ENCODE measurements at places on chromosomes 2 and 18.

- no peak overlapping the region for H3K4me3 ChIP-seq
- no peak for DNase-seq
- H3K27me3 ChIP-seq = no peaks in the 10 kb centered on the region
Measured at GRCh38 chr2:142756430-142756829, 121.0 kb upstream of the KYNU start.

DNA sequence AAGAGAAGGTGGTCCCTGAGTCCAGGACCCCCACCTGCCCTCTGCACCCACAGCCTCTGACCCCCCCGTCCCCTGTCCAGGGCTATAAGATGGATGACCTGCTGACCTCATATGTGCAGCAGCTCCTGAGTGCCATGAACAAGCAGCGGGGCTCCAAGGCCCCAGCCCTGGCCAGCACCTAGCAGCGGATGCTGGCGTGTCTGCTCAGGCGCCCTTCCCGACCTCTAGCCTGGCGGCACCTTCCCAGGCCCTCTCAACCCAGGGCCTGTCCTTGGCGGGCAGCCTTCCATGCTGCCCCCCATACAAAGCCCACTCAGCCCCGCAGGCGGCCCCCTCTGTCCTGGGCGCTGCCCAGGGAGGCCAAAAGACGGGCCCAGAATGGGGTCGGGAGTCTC, 8.7 kb upstream of the GPR17 start:
- H3K27ac ChIP-seq = no peak overlapping the region
- peaks cover 1% of the 10 kb centered on the region for H3K36me3 ChIP-seq
- H3K4me1 ChIP-seq = peaks cover 25% of the 10 kb centered on the region
- DNase-seq = no peak
- H3K4me3 ChIP-seq = no peak overlapping the region

GRCh38 chr2:85705680-85706039, 11.5 kb downstream of the GNLY start:
- H3K4me3 ChIP-seq = no peak overlapping the region
- peaks cover 60% of the 10 kb centered on the region for H3K4me1 ChIP-seq
- no peak for DNase-seq

GRCh38 chr2:40016151-40016885, 237.3 kb upstream of the THUMPD2 start:
- peaks cover 13% of the 10 kb centered on the region for H3K36me3 ChIP-seq
- no peak for DNase-seq
- H3K4me1 ChIP-seq = no peaks in the 10 kb centered on the region
- H3K4me3 ChIP-seq = no peak overlapping the region
- H3K27me3 ChIP-seq = no peaks in the 10 kb centered on the region

GRCh38 chr18:75797046-75797445, 369.5 kb upstream of the SMIM21 start:
- no peaks in the 10 kb centered on the region for H3K4me1 ChIP-seq
- H3K27me3 ChIP-seq = no peaks in the 10 kb centered on the region
- H3K27ac ChIP-seq = no peak overlapping the region
- no peak overlapping the region for H3K4me3 ChIP-seq
- H3K36me3 ChIP-seq = no peaks in the 10 kb centered on the region

- no peak overlapping the region for H3K27ac ChIP-seq
- H3K4me1 ChIP-seq = peaks cover 8% of the 10 kb centered on the region
- peaks cover 9% of the 10 kb centered on the region for H3K36me3 ChIP-seq
- H3K27me3 ChIP-seq = peaks cover 18% of the 10 kb centered on the region
Measured at GRCh38 chr2:182715121-182715891, 751 bp upstream of the DNAJC10 start.

- H3K36me3 ChIP-seq = no peaks in the 10 kb centered on the region
- H3K4me3 ChIP-seq = no peak overlapping the region
- H3K27ac ChIP-seq = no peak overlapping the region
- no peaks in the 10 kb centered on the region for H3K27me3 ChIP-seq
Measured at GRCh38 chr2:157262248-157262647, 4.7 kb downstream of the GALNT5 start.

- H3K36me3 ChIP-seq = peaks cover 7% of the 10 kb centered on the region
- peaks cover 7% of the 10 kb centered on the region for H3K27me3 ChIP-seq
- no peak overlapping the region for H3K27ac ChIP-seq
- no peak for DNase-seq
Measured at GRCh38 chr18:63109802-63110201, 209.8 kb downstream of the BCL2 start.

DNA sequence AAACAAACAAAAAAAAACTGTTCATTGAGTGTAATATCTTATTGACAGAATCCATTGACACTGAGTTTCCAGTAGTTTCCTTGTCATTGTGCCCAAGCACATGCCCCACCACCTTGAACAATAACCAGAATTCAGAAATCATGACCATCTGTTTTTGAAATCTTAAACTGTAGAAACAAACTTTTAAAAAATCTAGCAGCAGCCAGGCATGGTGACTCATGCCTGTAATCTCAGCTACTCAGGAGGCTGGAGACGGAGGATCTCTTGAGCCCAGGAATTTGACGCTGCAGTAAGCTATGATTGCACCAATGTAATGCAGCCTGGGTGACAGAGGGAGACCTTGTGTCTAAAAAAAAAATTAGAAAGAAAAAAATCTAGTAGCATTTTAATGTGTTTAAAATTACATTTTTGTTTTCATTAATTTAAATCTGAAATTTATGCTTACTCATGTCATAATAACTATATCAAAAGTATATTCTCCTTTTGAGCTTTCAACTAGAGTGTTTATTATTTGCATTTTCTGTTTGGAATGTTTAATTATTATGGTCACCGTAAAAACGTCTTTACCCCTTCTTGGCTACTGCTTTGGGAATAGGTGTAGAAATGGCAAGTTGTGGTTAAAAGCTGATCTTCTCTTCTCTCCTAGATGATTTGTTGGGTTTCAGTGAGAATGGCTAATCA, 25.2 kb upstream of the STON1 start:
- no peak overlapping the region for H3K4me3 ChIP-seq
- peaks cover 13% of the 10 kb centered on the region for H3K4me1 ChIP-seq
- H3K27ac ChIP-seq = no peak overlapping the region
- no peak for DNase-seq

GRCh38 chr2:144099340-144099739, 420.6 kb downstream of the ZEB2 start:
- no peak for DNase-seq
- no peak overlapping the region for H3K27ac ChIP-seq
- no peaks in the 10 kb centered on the region for H3K27me3 ChIP-seq
- no peaks in the 10 kb centered on the region for H3K4me1 ChIP-seq
- H3K4me3 ChIP-seq = no peak overlapping the region

GRCh38 chr2:201271917-201272316, 11.6 kb downstream of the CASP8 start:
- H3K27me3 ChIP-seq = no peaks in the 10 kb centered on the region
- peaks cover 44% of the 10 kb centered on the region for H3K4me1 ChIP-seq
- H3K27ac ChIP-seq = peak overlapping the region; percentile 14
- no peak overlapping the region for H3K4me3 ChIP-seq

DNA sequence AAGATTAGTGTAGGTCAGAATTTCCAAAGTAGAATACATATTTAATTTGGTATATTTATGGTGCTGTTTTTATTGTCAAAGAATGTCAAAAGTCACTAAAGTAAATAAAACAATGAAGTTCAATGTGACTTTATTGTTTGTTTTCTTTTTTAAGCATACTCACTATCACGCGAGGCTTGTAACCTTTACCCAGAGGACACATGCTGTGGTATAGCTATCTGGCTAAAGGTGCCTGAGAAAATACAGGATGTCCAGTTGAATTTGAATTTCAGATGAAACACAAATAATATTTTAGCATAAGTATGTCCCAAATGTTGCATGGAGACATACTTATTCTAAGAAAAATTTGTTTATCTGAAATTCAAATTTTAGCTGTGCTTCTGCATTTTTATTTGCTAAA, 103.3 kb upstream of the KLF7 start:
- no peak overlapping the region for H3K27ac ChIP-seq
- H3K36me3 ChIP-seq = no peaks in the 10 kb centered on the region
- no peak for DNase-seq

DNA sequence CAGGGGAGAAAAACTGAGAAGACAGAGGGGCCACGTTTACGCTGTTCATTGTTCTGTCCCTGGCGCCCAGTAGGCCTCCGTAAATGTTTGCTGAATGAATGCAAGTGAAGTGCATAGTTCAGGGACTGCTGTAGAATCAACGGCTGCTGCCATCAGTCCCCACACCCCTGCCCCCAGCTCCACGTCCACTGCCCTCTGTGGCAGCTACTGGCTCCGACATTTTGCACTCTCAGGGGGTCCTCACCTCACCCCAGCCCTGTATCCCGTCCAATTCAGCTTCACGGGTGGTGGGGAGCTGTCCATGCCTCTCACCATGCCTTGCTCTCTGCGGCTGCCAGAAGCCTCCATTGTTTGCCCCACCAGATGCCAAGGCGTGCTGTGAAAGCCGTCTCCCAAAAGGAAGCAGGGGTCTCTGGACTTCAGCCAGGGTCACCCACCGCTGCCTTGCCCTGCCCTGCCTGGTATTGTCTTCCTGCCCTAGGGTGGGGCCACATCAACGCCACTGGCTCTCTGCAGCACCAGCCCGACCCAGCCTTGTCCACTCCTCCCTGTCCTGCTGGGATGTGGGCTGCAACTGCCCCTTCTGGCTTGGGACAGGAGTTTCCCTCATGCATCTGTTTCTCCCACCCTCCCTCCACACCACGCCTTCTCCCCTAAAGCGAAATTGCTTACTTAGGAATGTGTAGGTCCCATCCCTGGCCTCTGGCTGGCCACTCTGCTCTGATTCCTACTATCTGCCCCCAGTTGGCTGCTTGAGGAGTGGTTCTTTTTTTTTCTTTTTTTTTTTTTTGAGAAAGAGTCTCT, 86.0 kb downstream of the RHOB start:
- no peak for DNase-seq
- H3K4me1 ChIP-seq = no peaks in the 10 kb centered on the region
- no peaks in the 10 kb centered on the region for H3K36me3 ChIP-seq
- H3K27ac ChIP-seq = no peak overlapping the region
- peaks cover 3% of the 10 kb centered on the region for H3K27me3 ChIP-seq

- no peaks in the 10 kb centered on the region for H3K27me3 ChIP-seq
- DNase-seq = no peak
- H3K36me3 ChIP-seq = no peaks in the 10 kb centered on the region
- H3K4me3 ChIP-seq = no peak overlapping the region
- no peaks in the 10 kb centered on the region for H3K4me1 ChIP-seq
Measured at GRCh38 chr2:155905657-155906056, 426.9 kb downstream of the NR4A2 start.

DNA sequence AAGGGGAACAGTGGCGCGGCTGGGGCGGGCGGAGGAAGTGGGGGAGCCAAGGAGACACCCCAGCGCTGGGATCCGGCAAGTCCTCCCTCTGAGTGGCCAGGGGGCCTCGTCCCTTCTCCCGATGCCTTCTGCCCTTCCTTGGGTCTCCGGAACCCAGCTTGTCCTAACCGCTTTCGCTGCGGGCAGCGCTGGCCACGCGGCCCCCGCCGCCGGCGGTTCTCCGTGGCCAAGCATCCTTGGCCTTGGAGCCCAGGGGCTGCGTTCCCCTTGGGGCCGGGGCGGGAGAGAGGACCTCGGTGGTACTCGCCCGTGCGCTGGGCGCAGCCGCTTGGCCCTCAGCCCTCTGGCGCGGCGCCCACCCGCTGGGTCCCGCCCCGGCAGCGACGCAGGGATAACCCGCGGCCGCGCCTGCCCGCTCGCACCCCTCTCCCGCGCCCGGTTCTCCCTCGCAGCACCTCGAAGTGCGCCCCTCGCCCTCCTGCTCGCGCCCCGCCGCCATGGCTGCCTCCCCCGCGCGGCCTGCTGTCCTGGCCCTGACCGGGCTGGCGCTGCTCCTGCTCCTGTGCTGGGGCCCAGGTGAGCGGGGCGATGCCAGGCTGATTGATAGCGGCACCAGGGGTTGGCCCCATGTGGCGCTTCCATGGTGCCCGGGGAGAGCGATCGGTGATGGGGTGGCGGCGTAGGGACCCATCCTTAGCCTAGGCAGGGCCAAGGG, 128.7 kb downstream of the UXS1 start:
- H3K4me3 ChIP-seq = peak overlapping the region; percentile 64
- H3K4me1 ChIP-seq = peaks cover 6% of the 10 kb centered on the region
- H3K27me3 ChIP-seq = peaks cover 49% of the 10 kb centered on the region
- no peak for DNase-seq
- H3K36me3 ChIP-seq = peaks cover 2% of the 10 kb centered on the region

GRCh38 chr18:3060667-3061580, 48.0 kb upstream of the LPIN2 start:
- H3K27ac ChIP-seq = peak overlapping the region; percentile 100
- H3K36me3 ChIP-seq = no peaks in the 10 kb centered on the region
- DNase-seq = peak; percentile 88
- peak overlapping the region; percentile 79 for H3K4me3 ChIP-seq

- no peaks in the 10 kb centered on the region for H3K27me3 ChIP-seq
- no peak overlapping the region for H3K4me3 ChIP-seq
- H3K27ac ChIP-seq = no peak overlapping the region
- no peaks in the 10 kb centered on the region for H3K4me1 ChIP-seq
- DNase-seq = no peak
Measured at GRCh38 chr2:78861546-78861945, 164.0 kb upstream of the REG3G start.

- DNase-seq = no peak
- H3K27me3 ChIP-seq = no peaks in the 10 kb centered on the region
- no peaks in the 10 kb centered on the region for H3K36me3 ChIP-seq
- H3K27ac ChIP-seq = no peak overlapping the region
- H3K4me3 ChIP-seq = no peak overlapping the region
Measured at GRCh38 chr2:34604164-34604563, 1005.1 kb upstream of the FAM98A start.

GRCh38 chr2:169838743-169839489, 11.7 kb downstream of the UBR3 start:
- H3K27me3 ChIP-seq = no peaks in the 10 kb centered on the region
- H3K4me1 ChIP-seq = peaks cover 3% of the 10 kb centered on the region
- H3K4me3 ChIP-seq = no peak overlapping the region
- H3K27ac ChIP-seq = no peak overlapping the region

GRCh38 chr2:132662732-132663131, 7.3 kb downstream of the LYPD1 start:
- no peaks in the 10 kb centered on the region for H3K36me3 ChIP-seq
- DNase-seq = no peak
- H3K4me3 ChIP-seq = no peak overlapping the region

DNA sequence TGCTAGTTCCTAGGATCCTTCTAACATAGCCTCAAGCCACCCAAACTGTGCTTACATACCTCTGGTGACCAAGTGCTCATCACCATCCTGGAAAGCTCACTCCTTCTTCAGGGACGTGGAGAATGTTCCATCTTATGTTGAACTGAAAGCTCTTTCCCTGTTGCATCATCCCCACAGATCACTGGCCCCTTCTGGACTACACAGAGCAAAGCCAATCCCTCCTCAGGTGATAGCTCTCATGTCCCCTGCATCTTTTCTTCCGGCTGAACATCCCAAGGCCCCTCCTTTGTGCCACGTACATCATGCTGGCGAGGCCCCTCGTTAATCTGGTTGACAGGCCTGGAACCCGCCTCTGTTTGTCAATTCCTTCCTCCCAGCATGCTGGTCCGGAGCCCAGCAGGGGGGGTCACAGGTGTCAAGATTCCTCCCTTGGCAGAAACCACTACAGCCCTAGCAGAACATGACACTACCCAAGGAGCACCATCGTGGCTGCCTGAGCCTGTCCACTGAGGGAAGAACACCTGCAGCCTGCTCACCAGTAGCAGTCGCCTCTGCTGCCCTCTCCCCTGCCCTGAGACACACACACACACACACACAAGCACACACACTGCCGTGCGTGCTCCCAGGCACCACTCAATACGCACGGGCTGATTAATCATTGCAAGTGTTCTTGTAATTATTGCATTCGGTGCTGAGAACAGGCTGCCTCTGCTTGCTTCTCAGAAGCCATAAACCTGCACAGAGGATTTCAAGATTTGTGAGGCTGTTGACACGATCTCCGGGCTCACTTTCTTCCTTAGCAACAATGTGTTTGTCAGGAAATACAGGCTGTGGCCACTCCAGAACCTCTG, 6.3 kb upstream of the KCNK3 start:
- no peaks in the 10 kb centered on the region for H3K36me3 ChIP-seq
- H3K27ac ChIP-seq = no peak overlapping the region
- DNase-seq = no peak
